Stimulated activated CD8-positive, alpha-beta memory T cell treated with anti-CD3 and anti-CD28 coated beads, Interleukin-7, amount 100 ng/mL, for 1 hour (primary cell): ENCODE measurements at places on chromosomes 2 and 18.

- DNase-seq, result no peak
These were observed 133.7 kb upstream of the ID2 start for GRCh38 chr2:8548065-8548618.

- DNase-seq, result no peak
These were observed 550.2 kb upstream of the SALL3 start for GRCh38 chr18:78429127-78430108.

GRCh38 chr2:229869226-229869625, 52.6 kb downstream of the TRIP12 start:
- DNase-seq, result no peak

DNA sequence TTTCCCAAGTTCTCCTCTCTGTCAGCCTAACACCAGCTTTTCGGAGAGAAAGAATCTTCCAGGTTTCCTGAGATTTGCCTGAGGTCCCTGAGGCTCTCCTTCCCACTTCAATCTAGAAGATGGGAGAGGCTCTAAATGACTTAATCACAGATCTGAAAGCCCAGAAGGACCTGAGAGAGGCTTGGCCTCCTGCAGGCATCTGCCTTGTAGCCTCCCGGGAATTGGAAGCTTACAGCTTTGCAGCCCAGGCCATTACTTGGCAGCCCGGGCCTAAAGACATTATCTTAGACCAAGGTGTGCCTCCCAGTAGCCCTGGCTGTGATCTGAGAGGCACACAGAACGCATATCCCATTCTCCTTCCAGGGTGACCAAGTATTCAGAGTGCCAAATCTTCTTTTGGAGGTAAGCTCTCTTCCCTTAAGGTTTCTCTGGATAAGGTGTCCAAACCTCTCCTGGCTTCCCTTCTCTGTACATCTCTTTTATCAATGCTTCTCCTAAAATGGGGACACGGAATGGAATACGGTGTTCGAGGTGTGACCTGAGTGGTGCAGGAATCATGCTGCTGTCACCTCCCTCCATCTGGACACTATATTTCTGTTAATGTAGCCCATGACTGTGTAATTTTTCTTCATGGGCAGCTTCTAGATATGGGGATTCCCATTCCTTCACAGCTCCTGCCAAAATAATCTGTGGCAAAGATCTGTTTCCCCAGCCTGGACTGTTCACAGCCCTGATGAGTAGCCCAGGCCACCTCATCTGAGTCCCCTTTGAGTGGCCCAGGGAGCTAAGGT, 16.0 kb downstream of the CTIF start:
- DNase-seq, result no peak

DNA sequence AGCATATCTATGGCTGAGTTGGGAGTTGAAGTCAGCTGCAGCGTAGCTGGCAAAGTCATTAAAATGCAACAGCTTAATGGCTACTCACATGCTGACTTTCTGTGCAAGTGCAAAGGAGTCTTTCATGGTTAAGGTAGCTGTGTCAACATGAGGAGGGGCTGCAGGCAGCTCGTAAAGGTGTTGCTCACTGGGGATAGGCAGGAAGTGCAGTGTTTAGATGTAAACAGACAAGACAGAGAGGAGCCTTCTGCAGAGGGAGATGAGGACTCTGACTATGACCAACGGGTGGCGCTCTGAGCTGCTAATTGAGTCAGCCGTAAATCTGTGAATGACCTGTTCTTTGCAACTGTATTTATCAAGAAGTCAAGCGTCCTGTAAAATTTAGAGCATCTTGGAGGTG, 22.3 kb upstream of the CAVIN2 start:
- no peak for DNase-seq

GRCh38 chr2:173027181-173028128, 48.2 kb upstream of the MAP3K20 start:
- DNase-seq, result peak; percentile 57

DNA sequence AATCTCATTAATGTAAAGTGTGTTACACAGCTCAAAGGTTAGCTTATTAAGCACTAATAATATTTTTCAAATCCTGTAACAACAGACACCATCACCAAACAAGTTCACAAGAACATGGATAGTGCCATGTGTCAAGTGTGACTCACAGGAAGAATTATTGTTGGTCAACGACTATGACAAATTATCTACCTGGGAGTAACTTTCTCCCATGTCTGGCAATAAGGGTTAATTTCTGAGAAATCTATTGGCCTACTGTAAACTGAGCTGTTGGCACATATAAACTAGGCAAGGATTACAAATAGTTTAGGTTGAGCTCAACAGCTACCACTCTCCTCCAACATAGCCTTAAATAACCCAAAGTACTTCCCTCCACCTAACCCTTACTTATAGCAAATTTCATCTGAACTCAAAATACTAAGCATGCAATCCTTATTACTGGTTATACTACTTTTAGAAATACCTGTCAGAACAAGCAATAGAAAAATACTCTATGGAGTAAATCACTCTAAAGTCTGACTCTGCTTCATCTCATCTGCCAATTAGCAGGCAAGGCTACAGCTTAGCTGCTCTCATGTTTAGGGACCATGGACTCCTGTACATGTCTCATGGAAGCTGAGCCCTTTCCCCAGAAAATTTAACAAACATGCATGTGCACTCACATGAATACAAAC, 223.0 kb downstream of the NBAS start:
- no peak for DNase-seq

GRCh38 chr2:205543262-205543843, 138.9 kb upstream of the NRP2 start:
- DNase-seq, result no peak

GRCh38 chr2:230751062-230751461, 38.4 kb downstream of the CAB39 start:
- no peak for DNase-seq

GRCh38 chr2:234730066-234730640, 221.7 kb upstream of the SH3BP4 start:
- no peak for DNase-seq

DNA sequence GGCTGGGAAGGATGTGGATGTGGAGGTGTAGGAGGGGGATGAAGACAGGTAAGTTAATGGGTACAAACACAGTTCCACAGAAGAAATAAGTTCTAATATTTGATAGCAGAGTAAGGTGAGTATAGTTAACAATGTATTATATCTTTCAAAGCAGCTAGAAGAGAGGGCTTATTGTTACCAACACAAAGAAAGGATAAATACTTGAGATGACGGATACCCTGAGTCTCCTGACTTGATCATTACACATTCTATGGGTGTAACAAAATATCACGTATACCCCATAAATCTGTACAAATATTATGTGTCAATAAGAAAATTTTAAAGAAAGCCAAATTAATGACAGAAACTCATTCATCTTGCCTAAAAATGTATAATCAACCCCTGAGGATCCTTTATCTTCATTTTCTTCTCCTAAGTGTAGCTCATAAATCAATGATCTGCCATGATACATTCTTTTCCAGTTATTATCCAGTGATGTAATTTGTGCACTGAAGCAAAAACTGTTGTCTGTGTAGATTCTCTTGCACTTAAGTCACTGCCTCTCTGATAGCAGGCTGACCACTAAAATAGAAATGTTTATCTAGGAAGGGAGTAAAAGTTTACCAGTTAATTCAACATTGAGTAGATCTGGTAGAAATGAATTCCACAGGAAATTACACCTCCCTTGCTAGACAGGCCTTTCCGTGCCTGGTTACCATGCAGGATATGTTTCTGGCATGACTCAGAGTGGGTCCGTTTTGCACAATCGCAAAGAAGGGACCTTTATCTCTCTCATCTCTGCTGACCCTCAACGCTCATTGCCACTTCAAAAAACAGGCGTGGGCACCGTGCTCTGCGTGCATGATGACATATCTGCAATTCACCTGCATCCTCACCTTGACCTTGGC, 249.7 kb upstream of the NCKAP5 start:
- DNase-seq, result no peak

DNA sequence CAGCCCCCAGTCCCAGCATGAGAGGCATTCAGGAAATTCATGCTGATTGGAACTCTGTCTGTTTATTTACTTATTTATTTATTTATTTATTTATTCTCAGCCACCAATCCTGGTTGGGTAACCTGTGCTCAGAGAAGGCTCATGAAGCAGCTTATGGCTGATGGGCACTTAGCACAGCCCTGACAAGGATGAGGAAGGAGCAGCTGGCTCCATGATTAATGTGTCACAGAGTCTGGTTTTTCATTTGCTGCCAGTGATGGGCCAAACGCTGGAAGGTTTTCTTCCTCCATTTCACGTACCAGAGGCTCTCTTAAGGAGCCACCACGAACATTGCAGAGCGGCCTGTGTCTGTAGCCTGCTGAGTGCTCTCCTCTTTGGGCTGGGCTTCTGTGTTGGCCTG, 28.3 kb upstream of the KCNS3 start:
- no peak for DNase-seq

DNA sequence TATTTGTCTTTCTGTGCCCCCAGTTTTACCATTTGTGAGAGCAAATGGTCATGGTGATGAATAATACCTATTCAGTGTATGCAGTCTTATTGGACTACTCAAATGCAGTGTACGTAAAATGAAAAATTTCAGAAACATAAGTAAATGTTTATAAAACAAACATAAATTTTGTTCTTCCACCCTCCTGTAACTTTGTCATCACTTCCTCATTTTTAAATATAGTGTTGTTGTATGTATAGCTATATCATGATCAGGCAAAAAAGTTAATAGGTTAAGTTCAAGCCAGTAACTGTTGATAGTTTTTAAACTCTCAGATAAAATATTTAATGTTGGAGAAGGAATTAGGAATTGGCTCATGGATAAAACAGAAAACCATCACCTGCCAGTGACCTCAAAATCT, 93.2 kb downstream of the KLF7 start:
- DNase-seq, result no peak

DNA sequence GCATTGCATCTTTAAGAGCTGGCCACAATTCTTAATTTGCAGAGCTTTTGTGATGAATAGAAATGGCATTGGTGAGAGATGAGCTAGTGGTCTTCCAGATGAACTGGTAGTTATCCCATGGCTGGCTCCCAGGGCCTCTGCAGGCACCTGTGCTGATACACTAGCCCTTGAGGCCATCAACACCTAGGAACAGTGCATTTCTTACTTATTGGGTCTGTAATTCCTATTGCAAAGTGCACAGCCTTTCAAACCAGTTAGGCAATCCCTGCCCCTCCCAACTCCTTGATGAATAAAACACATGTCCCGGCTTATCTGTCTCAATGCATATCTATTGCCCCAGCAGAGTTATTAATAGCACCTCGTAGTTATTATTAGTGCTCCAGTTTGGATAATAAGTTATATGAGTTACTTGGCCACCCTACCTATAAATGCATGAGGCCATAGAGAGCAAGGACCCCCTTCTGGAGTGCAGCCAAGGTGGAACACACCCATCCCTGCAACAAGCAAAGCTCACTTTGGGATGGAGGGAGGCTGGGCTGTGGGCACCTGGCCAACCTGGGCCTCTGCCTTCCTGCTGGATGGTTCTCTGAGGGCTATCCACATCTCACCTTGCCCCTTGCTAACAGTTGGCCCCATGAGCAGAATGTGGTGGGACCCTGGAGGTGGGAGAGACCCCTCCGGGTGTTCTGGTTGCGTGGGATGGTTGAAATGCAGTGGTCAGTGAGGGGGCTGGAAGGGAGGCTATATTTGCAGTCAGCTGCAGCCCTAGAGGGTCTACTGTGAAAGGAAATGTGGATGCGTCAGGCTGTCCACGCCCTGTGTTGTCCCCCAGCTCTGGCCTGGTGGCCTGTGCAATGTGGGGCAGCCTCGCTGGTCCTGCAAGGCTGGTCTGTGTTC, 455.9 kb upstream of the HS6ST1 start:
- DNase-seq, result no peak

GRCh38 chr2:36727550-36727949, 31.0 kb downstream of the VIT start:
- DNase-seq, result no peak

- no peak for DNase-seq
These were observed 211.4 kb downstream of the BABAM2 start for GRCh38 chr2:28101892-28102291.

DNA sequence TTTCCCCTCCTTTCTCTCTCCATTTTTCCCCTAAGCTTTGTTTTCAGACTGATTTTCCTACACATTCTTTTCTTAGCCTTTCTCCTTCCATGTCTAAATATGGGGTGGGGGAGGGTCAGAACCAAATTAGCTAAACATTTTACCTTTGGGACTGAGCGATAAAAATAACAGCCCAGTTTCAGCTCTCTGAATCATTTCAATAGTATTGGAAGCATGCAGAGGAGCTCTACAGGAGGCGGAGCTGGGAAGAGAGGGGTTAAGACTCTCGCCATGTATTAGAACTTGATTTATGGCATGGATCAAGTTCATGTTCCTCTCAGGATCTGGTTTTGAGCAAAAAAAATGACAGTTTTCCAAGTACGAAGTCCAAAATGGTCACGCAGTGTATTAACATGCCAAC, 109.1 kb downstream of the CPO start:
- no peak for DNase-seq

DNA sequence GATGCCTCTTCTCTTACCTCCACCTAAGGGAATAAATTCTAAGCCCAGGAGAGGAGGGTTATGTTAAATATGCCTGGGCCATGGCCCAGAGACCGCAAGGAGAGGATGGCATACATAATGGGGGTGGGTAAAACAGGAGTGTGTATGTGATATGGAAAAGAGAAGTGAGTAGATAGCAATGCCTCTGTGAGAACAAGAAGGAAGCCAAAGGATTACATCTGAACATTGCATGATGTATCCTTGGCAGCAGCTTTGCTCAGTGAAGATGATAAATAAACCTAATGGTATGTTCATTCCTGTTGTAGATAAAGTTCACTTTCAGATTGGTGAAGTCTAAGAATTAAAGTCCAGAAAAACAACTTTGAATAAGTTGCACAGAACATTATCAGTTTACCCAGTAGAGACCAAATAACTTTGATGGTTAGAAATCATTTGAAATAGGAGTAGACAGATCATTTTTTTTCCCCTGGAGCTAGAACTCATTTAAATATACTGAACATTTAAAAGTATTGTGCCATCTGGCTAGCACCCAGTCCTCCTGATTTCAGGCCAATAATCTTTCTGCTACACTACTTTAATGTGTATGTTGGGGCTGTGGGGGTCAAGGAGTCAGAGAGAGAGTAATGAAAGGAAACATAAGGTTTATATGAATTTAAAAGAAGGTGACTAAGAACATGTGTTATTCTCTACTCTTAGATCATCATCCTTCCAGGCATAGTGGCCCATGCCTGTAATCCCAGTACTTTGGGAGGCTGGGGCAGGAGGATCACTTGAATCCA, 231.7 kb downstream of the PARD3B start:
- DNase-seq, result no peak
